H9 (cell line): ENCODE measurements at places on chromosomes 11 and 22.

DNA sequence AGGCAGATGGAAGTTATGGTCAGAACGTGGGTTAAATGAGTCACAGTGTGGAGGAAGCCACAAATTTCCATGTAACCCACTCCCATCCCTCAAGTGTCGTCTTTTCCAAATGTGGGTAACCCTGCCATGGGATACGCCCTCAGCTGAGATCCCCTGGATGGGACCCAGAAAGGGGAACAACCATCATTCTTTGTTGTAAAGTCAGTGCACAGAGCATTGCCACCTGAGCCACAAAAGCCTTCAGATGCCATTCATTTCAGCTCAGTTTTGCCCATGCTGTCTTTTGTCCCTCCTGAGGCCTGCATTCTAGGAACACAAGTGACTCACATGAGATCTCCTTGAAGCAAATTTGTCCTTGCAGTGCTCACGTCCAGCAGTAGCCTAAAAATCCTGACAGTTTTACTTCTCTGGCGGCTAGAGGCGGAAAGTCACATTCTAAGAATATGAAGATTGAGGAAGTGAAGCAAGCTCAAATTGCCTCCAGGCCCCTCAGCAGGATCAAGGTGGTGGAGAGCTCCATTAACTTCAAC lies 30.6 kb downstream of the MMP13 start:
- H3K4me1 ChIP-seq, result no peaks in the 10 kb centered on the region
- no peaks in the 10 kb centered on the region for H3K36me3 ChIP-seq
- H3K27ac ChIP-seq, result no peak overlapping the region
- H3K4me3 ChIP-seq, result no peak overlapping the region
- DNase-seq, result no peak
- no peaks in the 10 kb centered on the region for H3K27me3 ChIP-seq

GRCh38 chr11:117497206-117497951 lies 169.7 kb downstream of the CEP164 start:
- peaks cover 4% of the 10 kb centered on the region; the same call in 1 of the 2 replicates for H3K4me1 ChIP-seq
- no peaks in the 10 kb centered on the region for H3K36me3 ChIP-seq
- H3K27ac ChIP-seq, result no peak overlapping the region
- DNase-seq, result no peak

GRCh38 chr22:50004918-50005317 lies 7.6 kb downstream of the IL17REL start:
- H3K27me3 ChIP-seq, result peaks cover 9% of the 10 kb centered on the region; the same call in 1 of the 2 replicates
- no peaks in the 10 kb centered on the region for H3K36me3 ChIP-seq
- no peak overlapping the region for H3K27ac ChIP-seq
- no peak for DNase-seq

DNA sequence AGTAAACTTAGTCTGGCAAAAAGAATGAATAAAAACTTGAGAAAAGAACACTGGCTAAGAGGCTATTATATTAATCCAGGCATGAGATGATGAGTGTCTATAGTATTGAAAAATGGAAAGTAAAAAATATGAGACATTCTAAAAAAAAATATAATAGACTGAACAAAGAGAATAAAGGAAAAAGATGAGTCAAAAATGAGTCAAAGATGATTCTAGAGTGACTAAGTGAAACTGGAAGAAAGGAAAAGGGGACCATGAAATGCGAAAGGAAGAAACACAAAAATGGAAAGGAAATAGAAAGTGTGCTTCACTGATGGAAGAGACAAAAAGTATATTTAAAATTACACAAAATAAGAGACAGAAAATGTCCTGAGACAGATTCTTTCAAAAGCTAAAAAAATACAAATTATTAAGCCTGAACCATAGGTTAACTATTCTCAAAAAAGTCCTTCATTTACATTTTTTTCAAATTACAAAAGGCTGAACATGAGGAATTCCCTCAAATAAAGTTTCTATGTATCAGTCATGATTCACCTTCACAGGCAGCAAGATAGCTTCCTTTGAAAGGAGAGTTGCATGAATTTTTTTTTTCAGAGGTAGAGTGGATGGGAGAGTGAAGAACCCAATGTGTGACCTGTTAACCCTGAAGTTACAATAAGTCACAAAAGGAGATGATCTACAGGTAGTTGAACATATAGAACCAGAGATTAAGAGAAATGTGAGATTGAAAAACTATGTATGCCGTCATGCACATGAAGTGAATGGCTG lies 75.2 kb downstream of the EIF3M start:
- no peaks in the 10 kb centered on the region for H3K4me1 ChIP-seq
- H3K27me3 ChIP-seq, result no peaks in the 10 kb centered on the region
- no peak overlapping the region for H3K4me3 ChIP-seq
- H3K36me3 ChIP-seq, result no peaks in the 10 kb centered on the region
- H3K27ac ChIP-seq, result no peak overlapping the region
- DNase-seq, result no peak

DNA sequence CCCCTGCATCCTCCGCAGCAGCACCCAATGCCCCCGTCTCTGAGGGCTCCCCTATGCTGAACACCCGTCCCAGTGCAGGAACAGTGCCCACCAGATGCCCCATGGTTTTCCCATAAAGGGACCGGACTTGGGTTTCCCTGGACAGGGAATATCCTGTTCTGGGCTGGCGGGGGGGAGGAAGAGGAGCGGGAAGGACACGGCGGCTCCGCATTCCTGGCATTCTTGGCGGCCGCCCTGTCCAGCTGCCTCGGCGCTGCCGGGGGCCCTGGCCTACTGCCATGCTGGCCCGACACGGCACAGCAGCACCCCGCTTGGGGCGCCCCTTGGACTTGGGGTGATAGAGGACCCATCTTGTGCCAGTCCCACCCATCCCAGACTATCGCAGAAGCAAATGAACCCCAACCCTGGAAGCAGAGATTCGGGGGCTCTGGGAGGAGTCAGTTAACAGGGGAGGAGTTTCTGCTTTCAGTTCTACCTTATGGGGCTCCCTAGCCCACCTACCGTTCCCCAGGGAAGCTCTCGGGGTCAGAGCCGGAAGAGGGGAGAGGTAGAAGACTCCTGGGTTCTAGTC lies 23.7 kb upstream of the CBX7 start:
- peaks cover 12% of the 10 kb centered on the region; the same call in 1 of the 2 replicates for H3K4me1 ChIP-seq
- no peaks in the 10 kb centered on the region for H3K36me3 ChIP-seq
- no peak overlapping the region; the same call in 2 of the 3 replicates for H3K4me3 ChIP-seq
- no peaks in the 10 kb centered on the region for H3K27me3 ChIP-seq
- H3K27ac ChIP-seq, result peak overlapping the region; percentile 80
- peak; percentile 88 for DNase-seq

GRCh38 chr11:87063982-87064381 lies 26.2 kb downstream of the TMEM135 start:
- no peak overlapping the region for H3K4me3 ChIP-seq
- H3K27ac ChIP-seq, result no peak overlapping the region
- DNase-seq, result no peak
- H3K4me1 ChIP-seq, result no peaks in the 10 kb centered on the region

- H3K4me3 ChIP-seq, result no peak overlapping the region
- no peaks in the 10 kb centered on the region for H3K27me3 ChIP-seq
- H3K4me1 ChIP-seq, result no peaks in the 10 kb centered on the region
- no peak overlapping the region for H3K27ac ChIP-seq
Observed at GRCh38 chr11:78533399-78533798, 41.3 kb downstream of the NARS2 start.

- H3K4me1 ChIP-seq, result no peaks in the 10 kb centered on the region
- no peak overlapping the region for H3K4me3 ChIP-seq
- H3K27ac ChIP-seq, result no peak overlapping the region
- H3K36me3 ChIP-seq, result no peaks in the 10 kb centered on the region
- DNase-seq, result no peak
- no peaks in the 10 kb centered on the region for H3K27me3 ChIP-seq
Observed at GRCh38 chr11:38304926-38305325, 1706.9 kb upstream of the RAG2 start.

- no peak overlapping the region for H3K4me3 ChIP-seq
- DNase-seq, result no peak
- H3K27me3 ChIP-seq, result no peaks in the 10 kb centered on the region
- no peak overlapping the region for H3K27ac ChIP-seq
Observed at GRCh38 chr22:46815559-46815895, 53.1 kb downstream of the TBC1D22A start.

DNA sequence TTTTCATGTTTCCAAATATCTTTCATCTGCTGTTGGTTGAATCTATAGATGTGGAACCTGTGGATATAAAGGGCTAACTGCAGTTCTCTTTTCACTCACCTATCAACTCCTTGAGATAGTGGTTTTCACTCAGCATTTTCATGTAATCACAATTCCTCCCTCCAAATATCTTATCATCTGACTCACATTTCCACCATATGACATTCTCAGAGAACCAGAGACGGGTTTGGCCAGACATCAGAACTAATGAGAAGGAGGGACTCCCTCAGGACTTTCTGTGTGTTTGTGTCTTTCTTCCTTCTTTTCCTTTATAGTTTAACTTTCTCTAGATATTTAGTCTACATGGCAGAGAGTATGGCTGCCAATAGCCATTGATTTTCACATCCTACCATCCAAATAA lies 134.8 kb upstream of the DDI1 start:
- no peak overlapping the region for H3K27ac ChIP-seq
- no peaks in the 10 kb centered on the region for H3K4me1 ChIP-seq
- DNase-seq, result no peak

DNA sequence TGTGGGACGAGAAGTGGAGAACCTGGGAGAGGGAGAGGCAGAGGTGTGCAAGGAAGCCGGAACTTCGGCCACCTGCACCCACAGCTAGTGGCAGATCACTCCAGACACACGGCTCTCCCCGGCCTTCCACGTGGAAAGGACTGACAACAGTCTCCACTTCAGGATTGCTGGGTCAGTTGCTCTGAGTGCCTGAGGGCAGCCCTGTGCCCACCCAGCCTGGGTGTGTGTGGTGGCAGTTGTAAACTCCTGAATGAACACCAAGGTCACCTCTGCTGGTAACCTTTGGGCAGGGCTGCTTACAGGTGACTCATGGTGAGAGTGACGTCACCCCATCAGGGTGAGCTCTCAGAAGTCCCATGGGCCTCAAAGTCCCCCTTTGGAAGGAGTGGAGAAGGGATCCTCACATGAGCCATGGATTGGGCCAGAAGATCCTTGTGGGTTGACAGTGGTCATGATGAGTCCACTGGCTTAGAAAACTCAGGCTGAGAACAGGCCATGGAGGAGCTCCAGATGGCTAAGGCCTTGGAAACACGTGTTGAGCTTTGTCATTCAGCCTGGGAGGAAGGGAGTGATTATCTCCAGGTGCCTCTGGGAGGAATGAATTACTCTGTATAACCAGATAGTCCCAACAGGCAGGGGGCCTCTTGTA lies 71.3 kb downstream of the BCR start:
- peaks cover 11% of the 10 kb centered on the region; the same call in 1 of the 2 replicates for H3K4me1 ChIP-seq
- H3K27ac ChIP-seq, result no peak overlapping the region
- no peak for DNase-seq
- no peak overlapping the region for H3K4me3 ChIP-seq
- H3K36me3 ChIP-seq, result peaks cover 20% of the 10 kb centered on the region
- no peaks in the 10 kb centered on the region for H3K27me3 ChIP-seq

DNA sequence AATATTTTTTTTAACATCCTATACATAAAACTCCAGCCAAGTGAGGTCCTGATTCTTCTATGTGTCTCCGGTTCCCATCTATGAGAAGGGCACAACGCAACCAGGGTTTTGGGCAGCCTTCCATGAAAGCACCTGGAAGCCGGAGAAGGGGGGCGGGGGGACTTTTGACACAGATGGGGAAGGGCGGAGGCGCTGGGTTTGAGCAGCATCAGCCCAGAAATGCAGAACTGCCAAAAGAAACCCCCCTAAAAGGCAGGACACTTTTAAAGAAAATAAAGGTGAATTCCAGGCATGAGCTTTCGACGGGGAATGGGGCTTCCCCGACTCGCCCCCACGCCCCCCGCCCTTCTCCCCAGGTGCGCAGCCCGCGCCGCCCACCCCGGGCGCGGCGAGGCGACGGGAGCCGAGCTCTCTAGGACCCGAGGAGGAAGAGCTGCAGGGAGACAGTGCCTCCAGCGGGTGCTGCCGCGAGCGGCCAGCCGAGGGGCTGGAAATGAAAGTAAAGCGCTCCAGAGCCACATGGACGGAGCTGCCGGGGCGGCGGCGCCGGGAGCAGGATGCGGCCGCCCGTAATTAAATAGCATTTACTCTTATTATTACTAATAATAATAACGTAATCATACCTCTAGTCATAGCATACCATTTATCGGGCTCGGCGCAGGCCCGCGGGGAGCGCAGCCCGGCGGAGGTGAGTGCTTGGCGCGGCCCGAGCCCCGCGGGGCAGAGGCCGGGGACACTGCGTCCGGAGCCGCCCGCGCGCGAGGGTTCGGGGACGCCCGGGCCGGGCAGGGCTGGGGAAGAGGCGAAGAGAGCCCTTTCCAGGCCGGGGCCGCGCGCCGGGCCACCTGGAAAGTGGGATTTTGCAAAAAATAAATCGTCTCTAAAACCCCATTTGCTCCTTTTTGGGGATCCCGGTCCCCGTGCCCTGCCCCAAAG lies at the start of gene ZC3H7B:
TSS of gene ZC3H7B (plus strand) at position 441 of the 936 bp plus-strand sequence. CDS start 19,136 bp downstream, outside the sequence.
- no peak within 1 kb of the TSS for H3K27ac ChIP-seq
- no peaks in the 10 kb centered on the region; the same call in 2 of the 3 replicates for H3K36me3 ChIP-seq
- no peaks in the 10 kb centered on the region for H3K27me3 ChIP-seq
- H3K4me1 ChIP-seq, result peaks cover 5% of the 10 kb centered on the region; the same call in 1 of the 2 replicates

DNA sequence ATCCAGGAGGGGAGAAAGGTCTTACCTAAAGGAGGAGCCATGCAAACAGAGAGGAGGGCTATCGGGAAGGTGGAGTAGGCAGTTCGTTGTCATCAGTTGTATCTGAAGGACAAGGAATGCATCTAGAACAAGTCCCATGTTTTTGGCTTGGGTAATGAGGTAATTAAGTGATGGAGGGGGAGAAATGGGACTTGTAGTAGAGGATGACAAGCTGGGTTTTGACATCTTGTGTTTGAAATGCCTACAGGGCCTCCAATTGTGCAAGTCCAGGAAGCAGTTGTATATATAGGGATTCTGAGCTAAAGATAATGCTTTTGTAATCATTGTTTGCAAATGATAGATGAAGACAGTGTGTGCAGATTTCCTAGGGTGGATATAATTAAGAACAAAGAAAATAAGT lies 622.8 kb downstream of the NTM start:
- H3K4me3 ChIP-seq, result no peak overlapping the region
- DNase-seq, result no peak
- H3K4me1 ChIP-seq, result no peaks in the 10 kb centered on the region
- H3K27ac ChIP-seq, result no peak overlapping the region

DNA sequence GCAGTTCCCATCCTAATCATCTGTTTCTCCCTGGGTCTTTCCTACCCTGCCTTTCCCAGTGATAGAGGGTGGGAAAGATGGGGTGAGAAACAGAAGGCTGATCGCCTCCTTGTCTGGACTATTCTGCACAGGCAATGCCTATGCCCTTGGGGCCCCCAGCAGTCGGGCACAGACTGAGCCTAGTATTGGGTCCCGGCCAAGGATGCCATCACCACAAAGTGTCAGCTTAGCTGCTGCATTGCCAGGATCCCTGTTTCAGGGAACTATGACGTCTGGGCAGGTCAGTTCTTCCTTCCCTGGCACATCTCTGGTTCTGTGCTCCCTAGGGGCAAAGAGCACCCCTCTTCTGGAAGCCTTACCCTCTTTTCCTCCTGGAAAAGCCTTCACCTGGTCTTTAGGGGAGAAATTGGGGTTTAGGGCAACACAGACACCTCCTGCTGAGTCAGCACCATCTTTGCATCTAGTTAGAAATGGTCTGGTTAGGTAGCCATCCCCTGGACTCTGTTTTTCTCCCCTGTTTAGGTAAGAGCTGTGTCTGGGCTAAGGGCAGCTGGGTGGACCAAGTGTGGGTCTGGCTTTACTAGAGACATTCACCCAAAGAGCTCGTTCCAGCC lies 2.1 kb downstream of the ADAMTS8 start:
- H3K27me3 ChIP-seq, result peaks cover 12% of the 10 kb centered on the region
- H3K27ac ChIP-seq, result no peak overlapping the region
- H3K36me3 ChIP-seq, result no peaks in the 10 kb centered on the region
- H3K4me1 ChIP-seq, result peaks cover 3% of the 10 kb centered on the region; the same call in 1 of the 2 replicates
- no peak for DNase-seq
- peak overlapping the region; percentile 82; the same call in 2 of the 3 replicates for H3K4me3 ChIP-seq
